Caki2 (cell line): ENCODE measurements at places on chromosomes 4 and X. TPM values are rescaled to one million over a fixed set of nuclear protein-coding genes. Genes with fewer than 3 reads are reported as not detected.
A peak's percentile ranks its signal among the peaks of the same experiment; 100 is the strongest.

Gene MAGEB17
- not detected in 2 replicates for total RNA-seq

Gene SMPX
- 1.4 and 3.9 TPM in 2 replicates for total RNA-seq

Gene ANXA10
- 69.5 and 69.7 TPM in 2 replicates for total RNA-seq

Gene CSAG3
- total RNA-seq, result not detected in 2 replicates

Gene AREG
- 20.6 and 30.6 TPM in 2 replicates for total RNA-seq

Gene GPR173
- total RNA-seq, result not detected in 2 replicates

Gene ADH7
- total RNA-seq, result not detected in 2 replicates

Gene CXCL5
- total RNA-seq, result 0.67 and 2.7 TPM in 2 replicates

Gene SOX3
- 0.07 and 0.78 TPM in 2 replicates for total RNA-seq

Gene CFI
- 1.6 TPM in 1 of 2 replicates, not detected in the other for total RNA-seq

DNA sequence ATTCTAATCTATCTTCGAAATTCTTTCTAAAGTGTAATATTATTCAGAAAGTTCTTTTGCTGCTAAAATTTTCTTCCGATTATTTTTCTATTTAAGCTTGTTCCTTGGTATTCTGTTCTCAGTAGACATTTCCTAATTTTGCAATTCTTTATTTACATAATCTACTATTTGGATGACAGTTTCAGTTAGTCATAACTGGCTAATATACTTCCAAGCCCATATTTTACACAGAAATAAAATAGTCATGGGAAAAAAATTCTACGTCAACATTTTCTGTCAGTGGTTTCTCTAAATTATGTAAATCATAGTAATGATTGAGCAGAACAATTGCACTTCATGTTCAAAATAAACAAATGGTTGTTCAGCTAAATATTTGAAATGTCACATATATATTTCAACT lies 178.0 kb upstream of the ANKRD50 start:
- no peak for DNase-seq

GRCh38 chrX:129648514-129649267 lies 6.1 kb downstream of the APLN start:
- DNase-seq, result no peak

- DNase-seq, result no peak
Measured at GRCh38 chrX:46992070-46992469, 79.8 kb downstream of the JADE3 start.

DNA sequence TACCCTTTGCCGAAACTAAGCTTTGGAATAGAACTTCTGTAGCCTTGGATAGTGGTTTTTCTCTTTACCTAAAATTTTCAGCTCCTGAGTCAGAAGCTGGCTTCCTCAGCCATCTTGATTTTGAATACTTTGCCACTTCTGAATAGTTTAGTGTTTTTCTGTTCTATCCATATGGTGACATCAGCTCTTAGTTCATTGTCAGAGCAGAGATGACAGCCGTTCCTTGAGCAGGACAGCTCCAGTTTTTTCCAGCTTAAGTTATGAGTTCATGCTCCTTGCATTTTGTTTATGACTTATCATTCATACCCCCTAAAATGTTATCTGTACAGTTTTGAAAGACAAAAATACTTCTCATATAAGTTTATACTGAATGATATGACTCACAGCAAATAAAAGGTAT lies 47.8 kb downstream of the DTHD1 start:
- DNase-seq, result no peak

DNA sequence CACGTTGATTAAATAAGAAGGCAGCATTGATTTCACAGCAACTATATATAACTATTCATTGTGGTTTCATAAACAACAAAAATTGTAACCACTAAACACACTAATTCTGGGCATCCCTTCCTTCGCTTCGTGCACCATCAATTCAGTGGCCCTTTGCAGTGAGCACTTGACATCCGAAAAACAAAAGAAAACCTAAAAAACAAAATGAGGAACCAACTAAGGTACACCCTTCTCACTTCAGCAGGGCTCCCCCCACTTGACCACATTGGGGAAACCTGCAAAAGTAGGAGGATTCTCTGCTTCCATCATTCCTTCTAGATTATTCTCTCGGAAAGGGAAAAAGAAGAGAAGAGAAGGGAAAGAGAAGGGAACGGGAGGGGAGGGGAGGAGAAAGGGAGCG lies 28.3 kb downstream of the NBDY start:
- DNase-seq, result no peak

DNA sequence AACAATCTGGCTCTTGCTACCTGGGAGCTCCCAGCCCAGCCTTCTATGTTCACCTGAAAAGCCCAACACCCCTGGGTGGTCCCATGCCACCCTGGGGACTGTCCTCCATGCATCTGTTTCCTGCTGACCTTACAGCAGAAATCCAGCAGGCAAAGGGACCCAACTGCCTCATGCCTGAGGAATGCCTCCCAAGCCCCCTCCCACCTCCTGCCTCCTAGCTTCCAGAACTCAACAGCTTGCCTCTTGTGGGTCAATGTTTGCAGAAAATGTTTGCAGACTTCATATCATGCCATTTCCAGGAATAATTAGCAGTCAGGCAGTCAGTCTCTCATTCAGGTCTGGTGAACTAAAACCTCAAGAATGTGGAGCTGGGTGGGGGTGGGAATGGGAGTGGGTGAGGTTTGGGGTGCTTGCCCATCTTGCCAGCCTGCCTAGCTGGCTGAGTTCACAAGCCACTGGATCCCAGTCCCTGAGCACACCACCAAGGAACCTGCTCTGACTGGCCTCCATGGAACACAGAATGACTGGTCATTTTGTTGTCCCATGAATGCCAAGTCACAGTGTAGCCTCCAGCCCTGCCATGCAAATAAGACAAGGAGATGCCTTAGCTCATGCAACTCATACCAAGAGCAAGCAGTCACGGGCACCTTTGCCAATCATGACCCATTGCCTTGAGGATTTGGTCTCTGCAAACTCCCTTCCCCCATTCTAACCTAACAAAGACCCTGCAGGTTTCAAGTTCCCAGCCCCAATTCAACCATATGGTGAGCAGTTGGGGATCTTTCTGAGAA lies 12.1 kb upstream of the PLAC1 start:
- DNase-seq, result peak; percentile 17

DNA sequence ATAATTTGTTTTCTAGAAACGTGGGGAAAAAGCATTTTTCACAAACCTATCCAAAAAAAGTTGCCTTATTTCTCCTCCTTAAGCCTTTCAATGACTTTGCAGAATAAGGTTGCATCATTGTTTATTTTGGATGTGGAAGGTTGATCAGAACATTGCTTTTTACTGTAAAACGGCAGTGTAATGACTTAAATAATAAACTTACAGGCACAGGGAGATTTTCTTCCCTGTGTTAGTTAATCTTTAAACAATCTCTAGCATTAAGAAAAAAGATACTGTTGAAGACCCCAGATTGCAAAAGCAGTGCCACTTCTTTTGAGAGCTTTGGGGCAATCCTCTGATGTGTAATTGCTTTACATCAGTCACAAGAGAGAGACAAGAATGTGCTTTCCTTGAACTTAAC lies 153.4 kb downstream of the ARX start:
- DNase-seq, result peak; percentile 58

DNA sequence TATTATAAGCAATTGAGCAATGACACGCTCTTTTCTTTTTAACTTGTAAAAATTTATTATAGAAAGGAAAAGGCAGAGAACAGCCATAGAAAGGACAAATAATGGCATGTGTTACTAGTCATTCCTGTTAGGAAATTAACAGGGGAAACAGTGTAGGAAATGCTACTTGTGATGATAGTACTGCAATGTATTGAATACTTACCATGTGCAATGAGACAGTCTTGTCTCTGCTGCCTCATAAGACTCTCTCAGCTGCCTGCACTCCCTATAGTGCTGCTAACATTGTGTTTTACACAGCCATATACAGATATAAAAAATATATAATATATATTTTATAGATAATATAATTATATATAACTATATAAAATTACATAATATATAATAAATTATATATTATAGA lies 62.3 kb upstream of the SHOX start:
- no peak for DNase-seq

GRCh38 chrX:123846577-123847038 lies 13.2 kb upstream of the XIAP start:
- no peak for DNase-seq

DNA sequence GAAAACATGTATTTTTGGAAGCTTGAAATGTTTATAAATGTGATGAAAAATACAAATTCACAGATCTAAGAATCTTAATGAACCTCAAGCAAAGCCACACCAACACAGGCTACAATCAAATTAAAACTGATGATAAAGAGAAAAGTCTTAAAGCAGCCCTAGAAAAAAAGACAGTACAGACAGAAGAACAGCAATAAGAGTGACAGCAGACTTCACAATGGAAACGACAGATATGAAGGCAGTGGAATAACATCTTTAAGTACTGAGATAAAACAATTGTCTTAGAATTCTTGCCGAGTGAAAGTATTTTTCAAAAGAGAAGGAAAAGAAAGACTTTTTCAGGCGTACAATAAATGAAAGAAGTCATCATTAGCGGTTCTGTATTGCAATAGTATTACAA lies 423.6 kb upstream of the LCORL start:
- no peak for DNase-seq

DNA sequence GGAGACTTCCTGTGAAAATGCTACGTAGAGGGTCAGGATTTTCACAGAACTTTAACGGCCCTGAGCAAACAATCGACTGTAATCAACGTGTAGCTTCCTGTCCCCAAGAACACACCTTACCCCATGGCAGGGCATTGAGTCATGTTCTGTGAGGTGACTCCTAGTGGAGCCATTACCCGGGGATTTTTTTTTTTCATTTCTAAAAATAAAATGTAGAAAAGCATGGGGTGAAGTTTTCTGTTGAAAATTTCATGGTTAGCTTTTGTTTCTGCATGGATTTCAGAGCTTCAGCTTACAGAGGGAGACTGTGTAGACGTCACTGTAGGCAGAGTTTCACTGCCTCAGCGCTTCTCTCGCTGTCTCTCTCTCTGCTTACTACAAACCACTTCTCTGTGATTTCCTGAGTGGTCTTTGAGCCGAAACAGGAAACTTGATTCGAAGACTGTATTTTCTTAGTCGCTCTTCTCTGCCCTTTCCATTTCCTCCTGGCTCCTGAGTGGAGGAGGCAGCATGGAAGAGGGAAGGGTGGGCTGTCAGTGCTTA lies 111.7 kb downstream of the NFKB1 start:
- no peak for DNase-seq

- DNase-seq, result peak; percentile 14
Measured at GRCh38 chr4:132001542-132001941, 1147.6 kb upstream of the PCDH10 start.

DNA sequence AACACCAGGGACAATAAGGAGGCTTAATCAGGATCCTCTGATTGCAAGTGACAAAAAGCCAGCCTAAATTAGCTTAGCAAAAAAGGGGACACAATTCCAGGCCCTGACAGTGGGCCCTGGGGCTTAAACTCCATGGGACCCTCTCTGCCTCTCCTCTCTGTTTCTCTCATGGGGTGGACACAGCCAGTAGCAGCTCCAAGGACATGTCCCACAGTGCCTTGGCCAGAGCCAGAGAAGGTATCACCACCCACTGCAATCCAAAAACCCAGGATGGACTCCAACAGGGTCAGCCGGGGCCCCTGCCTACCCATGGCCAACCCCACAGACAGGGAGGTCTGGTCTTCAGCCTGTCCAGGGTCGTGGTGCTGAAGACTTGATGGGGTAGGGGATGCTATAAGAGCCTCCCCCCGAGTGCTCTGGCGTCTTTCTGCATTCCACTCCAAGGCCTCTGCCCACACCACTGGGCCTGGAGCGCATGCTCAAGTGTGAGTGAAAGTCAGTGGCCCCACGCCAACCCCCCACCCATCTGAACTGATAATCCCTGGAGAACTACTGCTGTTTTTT lies 19.7 kb upstream of the PPP2R2C start:
- DNase-seq, result no peak

DNA sequence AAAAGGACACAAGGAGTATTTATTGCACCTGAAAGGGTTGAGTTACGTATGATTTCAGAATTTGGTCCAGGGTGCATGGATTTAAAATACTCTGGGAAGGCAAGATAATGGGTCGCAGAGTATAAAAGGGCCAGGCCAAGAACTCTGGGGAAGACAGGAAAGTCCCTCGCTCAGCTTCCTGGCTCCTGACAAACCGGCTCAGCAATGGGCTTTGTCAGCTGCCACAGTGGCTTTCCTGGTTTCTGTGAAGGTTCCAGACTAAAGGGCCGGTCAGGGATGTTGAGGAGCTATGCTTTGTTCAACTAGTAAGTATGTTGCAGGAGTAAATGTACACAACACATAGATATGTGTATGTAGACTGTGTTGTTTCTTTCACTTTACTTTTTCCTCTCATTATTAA lies 154.4 kb upstream of the ETNPPL start:
- no peak for DNase-seq

- DNase-seq, result no peak
Measured at GRCh38 chr4:7831858-7832730, 107.6 kb downstream of the AFAP1 start.

DNA sequence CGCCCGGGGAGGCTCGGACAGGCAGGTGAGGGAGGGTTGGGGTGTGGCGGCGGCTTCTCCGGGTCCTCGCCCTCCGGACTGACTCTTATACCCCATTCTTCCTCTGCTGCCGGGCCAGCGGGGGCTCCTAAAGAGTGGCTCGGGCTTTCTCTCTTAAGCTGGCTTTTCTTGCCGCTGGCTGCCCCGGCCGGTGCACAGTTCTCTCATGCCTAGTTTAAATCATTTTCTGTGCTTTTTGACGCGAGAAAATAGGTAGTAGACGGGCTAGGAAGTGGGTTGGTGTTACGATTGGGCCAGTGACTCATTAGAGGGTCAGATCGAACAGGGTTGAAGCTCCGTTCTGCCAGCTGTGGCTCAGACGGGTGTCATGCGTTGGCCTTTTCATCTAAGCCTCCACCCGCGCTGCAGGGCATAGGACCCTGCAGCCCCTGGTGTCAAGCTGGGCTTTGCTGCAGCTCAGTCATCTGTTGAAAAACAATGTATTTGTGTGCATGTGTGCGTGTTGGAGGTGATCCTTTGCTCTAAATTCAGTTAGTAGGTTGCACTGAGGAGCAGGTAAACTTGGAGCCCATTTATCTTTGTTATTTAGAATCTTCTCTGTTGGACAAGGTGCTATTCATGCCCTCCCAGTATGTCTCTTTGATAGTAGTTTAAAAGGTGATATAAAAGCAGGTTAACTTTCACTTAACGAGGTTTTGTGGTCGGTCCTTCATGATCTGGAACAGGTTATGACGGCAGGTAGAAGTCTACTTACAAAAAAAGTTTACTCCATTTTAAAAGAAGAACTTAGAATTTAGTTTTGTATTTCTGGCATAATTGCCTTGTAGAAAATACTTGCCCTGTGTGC lies 802 bp downstream of the BMP2K start:
- peak; percentile 35 for DNase-seq

DNA sequence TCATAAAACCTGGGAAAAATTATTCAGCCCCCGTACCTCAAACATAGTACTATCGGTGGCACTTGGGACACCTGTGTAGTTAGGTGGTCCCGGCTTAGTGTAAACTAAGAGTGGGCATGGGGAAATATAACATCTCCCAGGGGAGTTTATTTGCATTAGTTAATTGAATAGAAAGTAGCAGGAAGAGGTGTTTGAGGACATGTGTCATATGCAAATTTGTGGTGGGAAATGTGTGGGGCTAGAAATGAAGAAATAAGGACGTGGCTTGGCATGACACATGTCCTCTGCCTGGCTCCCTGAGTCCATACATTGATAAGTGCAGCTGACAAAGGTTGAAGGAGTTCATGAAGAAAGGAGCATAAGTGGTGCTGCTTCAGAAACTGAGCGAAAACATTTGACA lies 483.6 kb downstream of the SH2D1A start:
- no peak for DNase-seq

- no peak for DNase-seq
Measured at GRCh38 chrX:25976683-25977310, 161.3 kb upstream of the MAGEB18 start.

- no peak for DNase-seq
Measured at GRCh38 chrX:70456256-70456655, 11.6 kb downstream of the DLG3 start.
